Endodermal cell (in vitro differentiated cells): ENCODE measurements at places on chromosomes 1 and 21.
A peak's percentile ranks its signal among the peaks of the same experiment; 100 is the strongest.

- no peak for DNase-seq
Observed at GRCh38 chr1:5554111-5554510, 438.1 kb downstream of the NPHP4 start.

DNA sequence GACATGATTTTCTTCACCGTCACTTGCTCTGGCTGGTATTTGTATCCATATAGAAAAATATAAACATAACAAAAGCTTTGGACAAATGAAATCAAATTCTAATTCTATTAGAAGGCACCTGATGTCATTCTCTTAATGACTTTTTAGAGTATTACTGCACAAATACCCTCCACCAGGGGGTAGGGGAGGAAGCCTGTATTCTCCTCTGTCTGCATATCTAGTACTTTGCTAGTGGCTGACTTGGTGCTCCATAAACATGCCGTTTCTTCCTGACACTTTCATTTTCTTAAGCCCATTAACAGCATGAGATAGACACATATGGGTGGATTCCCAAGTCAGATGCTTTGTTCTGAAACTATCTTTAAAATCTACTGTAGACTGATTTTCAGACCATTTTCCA is 20.6 kb upstream of the KCNJ15 start:
- no peak for DNase-seq

GRCh38 chr21:28148400-28149064 is 844.1 kb downstream of the LTN1 start:
- DNase-seq, result no peak

DNA sequence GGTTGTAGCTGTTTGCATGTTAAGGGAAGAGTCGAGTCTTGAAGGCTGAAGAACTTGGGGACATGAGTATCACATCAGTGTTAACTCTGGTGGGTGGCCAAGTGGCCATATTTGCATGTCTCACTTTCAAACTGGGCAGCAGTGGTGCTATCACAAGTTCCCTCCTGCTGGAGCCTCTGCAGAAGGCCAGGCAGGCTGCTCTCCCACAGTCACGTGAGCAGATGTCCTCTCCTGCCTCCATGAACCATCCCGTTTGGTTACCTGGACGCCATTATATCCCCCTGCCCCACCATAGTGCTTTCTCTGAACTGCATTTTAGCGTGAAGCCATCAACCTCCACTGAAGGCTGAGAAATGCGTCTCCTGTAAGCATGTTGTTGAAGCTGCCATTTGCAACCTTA is 205.1 kb upstream of the LMO4 start:
- DNase-seq, result peak; percentile 32

GRCh38 chr1:154485910-154486496 is 16.0 kb upstream of the TDRD10 start:
- no peak for DNase-seq

- DNase-seq, result no peak
Observed at GRCh38 chr1:114116086-114116485, 37.6 kb downstream of the SYT6 start.

DNA sequence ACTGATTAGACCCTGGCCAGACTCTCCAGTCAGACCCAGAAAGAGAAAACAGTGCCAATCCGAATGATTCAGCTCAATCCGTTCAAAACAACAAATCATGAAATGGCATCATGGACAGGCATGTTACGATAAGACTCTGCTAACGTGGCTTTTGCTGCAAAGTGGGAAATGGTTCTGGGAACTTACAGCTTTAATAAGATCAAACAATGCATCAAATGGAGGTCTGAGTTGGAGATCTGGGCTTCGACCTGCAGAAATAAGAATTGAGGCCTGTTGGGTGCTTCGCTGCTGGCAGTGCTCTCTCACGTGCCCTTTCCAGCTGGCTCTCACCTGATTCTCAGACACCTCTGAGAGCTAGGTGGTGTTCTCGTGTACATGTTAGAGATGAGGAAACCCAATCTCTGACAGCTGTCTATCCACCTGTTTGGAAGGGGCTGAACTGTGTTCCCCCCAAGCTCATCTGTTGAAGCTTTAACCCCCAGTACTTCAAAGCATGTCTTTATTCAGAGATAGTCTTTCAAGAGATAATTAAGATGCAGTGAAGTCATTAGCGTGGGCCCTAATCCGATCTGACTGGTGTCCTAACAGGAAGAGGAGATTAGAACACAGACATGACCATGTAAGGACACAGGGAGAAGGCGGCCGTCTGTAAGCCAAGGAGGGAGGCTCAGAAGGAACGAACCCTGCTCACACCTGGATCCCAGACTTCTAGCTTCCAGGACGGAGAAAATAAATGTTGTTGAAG is 45.5 kb upstream of the ETS2 start:
- DNase-seq, result peak; percentile 63

GRCh38 chr1:108504447-108504846 is 54.3 kb downstream of the NBPF6 start:
- DNase-seq, result no peak

- DNase-seq, result no peak
Observed at GRCh38 chr1:20380616-20381035, 90.0 kb downstream of the VWA5B1 start.

GRCh38 chr21:15801352-15801863 is 71.6 kb downstream of the USP25 start:
- no peak for DNase-seq

DNA sequence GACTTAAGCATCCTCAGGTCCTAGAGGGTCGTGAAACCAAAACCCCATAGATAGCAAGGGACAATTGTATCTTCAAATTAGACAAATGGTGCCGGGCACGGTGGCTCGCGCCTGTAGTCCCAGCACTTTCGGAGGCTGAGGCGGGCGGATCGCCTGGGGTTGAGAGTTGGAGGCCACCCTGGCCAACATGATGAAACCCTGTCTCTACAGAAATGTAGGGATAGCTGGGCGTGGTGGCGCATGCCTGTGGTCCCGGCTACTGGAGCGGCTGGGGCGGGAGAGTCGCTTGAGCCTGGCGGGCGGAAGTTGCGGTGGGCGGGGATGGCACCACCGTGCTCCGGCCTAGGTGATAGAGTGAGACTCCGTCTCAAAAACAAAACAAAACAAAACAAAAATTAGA is 780.6 kb downstream of the BRINP3 start:
- no peak for DNase-seq

GRCh38 chr1:97378596-97378995 is 542.2 kb downstream of the DPYD start:
- no peak for DNase-seq
